Stimulated activated CD8-positive, alpha-beta memory T cell treated with anti-CD3 and anti-CD28 coated beads, Interleukin-7, amount 100 ng/mL, for 4 hours (primary cell): ENCODE measurements at places on chromosomes 6 and 20.

DNA sequence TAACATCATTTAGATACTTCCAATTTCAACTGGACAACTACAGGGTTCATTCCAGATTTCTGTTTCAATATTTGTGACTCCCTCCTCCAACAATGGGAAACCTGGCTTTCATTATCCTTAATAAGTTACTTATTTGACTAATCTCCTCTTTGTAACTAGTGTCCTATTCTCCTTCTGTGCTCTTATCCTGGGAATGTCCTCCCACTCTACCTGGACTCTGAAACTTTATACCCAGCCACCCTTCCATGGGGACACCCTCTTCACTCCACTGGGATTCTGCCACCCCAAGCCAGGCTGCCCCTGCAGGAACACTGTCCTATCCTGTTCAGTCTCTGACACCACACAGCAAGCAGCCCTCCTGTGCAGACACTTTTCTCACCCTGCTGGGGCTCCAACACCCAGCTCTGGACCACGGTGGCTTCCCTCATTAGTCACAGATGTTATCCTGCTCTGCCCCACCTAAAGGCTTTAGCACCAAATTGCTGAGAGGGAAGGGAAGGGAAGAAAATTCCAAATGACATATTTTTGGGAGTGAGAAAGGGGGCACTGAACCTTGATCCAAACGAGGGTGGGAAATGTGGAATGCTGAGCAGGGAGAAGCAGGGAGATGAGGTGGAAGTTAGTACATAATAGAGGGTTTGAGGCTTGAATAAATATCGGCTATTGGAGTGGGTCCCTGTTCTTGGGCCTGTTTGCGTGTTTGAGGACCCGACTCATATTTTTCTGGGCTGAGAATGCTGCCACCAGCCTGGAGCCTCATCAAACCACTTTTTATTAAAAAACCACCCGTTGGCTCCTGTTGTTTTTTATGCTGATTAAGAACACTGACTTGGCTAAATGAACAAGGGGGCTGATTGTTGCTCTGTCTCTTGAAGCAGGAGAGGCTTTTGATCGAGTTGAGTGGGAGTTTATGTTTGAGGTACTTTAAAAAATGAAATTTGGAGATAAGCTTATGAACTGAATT, 54.0 kb upstream of the AKIRIN2 start:
- no peak for DNase-seq

DNA sequence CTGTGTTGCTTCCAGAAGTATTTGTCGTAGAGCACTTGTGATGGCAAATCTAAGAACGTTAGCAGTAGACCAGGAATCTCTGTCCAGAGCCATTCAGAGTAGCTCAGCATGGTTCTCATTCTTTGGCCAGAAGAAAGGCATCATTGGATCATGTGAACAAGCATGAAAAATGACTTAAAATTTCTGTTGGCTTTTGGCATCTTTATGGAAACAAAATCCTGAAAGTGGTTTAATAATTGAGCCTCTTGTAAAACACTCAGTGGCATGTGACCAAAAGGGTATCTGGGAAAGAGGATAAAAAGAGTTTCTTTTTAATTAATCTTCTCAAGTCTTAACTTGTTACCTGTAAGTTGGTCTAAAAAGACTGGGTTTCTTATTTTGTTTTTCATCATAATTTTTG, 55.2 kb downstream of the PTPN1 start:
- no peak for DNase-seq

- DNase-seq = no peak
Observed at GRCh38 chr6:84752118-84752850, 12.1 kb downstream of the TBX18 start.

DNA sequence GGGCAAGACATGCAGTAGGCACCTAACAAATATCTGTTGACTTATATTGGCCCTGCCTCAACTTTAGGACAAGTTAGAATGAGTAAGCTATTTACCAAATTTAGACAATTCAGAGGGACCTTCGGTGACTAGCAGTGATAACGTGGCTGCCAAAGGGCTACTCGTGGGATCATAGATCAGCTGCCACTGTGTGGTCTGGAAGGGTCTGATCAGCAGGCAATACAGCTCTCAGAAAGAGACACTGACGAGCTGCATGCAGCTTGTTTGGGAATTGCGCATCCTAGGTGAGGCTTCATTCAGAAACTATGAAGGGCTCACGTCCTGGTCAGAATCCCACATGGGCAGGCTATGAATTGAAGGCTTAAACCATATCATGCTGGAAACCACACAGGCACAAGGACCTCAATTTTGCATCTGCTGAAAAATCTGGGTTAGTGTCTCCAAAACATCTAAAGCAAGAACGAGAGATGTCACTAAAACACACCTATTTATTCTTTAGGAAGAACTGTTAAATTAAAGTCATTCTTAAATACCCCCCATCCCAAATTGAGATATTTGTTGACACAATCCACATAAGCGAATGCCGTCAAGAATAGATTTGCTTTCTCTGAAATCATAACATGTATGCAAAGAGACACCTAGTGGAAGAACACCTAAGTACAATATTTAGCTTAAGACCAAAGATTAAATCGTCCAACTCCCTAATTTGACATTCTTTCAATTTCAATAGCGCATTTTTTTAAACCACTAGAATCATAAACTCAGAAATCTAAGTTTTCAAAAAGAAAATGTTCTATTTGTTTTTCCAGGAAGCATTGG, 79.6 kb downstream of the IPCEF1 start:
- DNase-seq = no peak

- no peak for DNase-seq
Observed at GRCh38 chr6:138809677-138810076, 13.8 kb downstream of the ECT2L start.

DNA sequence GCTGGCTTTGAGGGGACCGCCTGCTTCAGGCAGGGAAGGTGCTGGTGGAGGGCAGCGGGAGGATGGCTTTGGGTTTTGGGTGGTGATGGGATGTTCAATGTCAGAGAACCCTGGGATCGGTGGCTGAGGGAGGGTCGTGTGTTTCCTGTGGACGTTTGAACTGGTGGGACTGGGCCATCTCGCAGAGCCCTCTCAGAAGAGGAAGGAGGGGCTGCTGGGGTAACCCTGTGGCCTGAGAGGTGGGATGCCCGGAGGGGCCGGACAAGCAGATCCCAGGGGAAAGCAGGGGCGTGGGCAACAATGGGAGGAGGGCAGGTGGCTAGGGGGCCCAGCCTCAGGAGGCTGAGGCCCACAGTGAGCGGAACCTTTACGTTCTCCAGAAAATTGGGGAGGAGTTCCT, 34.9 kb downstream of the PYGB start:
- DNase-seq = no peak

DNA sequence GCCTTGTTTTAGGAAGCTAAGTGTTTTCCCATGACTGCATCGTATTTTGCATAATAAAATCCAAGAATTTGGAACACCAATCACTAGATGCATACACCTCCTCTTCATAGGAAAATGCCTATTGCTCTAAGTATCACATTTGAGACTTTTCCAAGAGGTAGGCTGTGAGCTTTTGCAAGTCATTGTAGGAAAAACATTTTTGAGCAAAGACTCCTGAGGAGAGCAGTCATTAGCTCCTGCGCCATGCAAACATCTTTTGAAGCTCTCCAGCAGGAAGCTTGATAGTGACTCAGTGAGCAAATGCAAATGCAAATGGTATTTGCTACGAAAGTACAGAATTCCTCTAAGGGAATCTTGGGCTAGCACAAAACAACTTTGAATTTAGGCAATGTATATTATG, 750.4 kb downstream of the QKI start:
- DNase-seq = no peak

DNA sequence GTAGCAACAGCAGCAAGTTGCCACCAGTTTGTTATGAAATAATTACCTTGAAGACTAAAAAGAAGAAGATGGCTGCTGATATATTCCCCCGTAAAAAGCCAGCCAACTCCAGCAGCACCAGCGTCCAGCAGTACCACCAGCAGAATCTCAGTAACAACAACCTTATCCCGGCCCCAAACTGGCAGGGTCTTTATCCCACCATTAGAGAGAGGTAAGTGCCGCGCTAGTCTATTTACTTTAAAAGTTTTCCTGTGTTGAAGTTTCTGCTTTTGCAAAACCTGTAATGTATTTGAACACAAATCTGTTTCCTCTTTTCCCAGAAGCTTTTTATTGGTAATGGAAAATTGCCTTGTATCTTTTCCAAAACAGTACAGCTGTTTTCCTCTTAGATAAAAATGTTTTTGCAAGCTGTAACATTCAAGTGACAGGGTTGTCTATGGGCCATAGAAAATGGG, 725 bp downstream of the BTBD3 start:
- no peak for DNase-seq

GRCh38 chr6:164109770-164110140, 695.2 kb downstream of the QKI start:
- DNase-seq = no peak

DNA sequence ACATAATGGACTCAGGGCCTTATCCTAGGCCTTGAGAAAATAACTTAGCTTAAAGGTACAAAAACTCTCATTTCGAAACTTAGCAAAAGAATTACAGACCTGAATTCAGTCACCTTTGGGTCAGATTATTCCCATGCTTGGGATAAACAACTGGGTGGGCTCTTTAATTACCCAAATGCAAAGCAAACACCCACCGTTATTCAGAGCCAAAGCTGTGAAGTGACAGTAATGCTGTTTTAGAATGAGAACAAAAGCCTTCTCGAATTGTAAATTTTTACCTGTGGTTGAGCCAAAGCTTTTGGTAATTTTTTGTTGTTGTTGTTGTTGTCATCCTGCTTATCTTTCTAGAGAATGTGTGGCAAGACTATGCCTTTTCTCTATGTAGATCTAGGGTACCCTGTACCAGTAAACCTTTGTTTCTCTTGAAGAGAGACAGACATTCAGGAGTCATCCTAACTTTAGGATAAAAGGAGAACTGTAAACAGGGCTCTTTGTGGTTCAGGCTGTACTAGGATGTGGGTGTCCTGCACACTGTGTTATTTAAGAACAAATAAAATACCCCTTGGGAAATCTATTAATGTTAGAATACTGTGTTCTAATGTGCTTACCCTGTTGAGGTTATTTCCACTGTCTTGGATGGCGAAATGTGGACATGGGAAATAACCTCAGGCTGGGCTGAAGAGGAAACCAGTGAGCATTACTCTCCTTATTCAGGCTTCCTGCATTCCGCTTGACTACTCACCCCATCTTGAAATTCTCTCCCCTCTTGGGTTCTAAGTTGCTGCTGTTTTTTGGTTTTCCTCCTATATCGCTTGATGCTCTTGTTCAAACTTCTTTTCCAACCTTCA, 480.7 kb downstream of the CD83 start:
- DNase-seq = no peak

DNA sequence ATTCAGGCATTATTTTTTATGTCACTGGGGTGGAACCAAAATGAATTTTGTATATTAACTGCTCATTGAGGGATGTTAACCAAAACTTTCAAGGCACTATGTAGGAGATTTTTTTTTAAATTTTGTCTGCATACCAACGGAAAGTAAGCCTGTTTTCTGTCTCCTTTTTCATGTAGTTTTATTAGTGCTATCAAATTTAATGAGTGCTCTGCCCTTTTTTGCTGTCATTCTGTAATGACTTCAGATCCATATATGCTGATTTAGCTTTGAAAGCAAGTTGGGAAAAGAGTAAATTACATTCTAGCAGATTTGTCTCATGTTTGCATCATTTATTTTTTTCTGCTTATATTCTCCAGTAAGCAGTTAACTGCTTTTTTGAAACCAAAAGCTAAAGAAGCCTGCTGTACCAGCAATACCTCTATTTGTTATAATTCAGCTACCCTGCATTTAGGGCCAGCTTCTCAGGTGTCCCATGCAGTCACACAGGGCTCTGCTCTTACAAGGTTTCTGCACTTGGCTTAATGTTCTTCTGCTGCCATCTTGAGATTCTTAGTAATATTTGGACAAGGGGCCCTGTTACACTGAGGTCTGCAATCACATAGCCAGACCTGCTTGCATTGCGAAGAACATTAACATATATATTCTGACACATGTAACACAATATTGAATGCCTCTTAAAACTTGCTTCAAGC, 429.0 kb downstream of the UTRN start:
- DNase-seq = no peak

- no peak for DNase-seq
Observed at GRCh38 chr20:18133962-18134361, 3.7 kb upstream of the KAT14 start.

- no peak for DNase-seq
Observed at GRCh38 chr6:145863366-145863765, 48.8 kb upstream of the FBXO30 start.

DNA sequence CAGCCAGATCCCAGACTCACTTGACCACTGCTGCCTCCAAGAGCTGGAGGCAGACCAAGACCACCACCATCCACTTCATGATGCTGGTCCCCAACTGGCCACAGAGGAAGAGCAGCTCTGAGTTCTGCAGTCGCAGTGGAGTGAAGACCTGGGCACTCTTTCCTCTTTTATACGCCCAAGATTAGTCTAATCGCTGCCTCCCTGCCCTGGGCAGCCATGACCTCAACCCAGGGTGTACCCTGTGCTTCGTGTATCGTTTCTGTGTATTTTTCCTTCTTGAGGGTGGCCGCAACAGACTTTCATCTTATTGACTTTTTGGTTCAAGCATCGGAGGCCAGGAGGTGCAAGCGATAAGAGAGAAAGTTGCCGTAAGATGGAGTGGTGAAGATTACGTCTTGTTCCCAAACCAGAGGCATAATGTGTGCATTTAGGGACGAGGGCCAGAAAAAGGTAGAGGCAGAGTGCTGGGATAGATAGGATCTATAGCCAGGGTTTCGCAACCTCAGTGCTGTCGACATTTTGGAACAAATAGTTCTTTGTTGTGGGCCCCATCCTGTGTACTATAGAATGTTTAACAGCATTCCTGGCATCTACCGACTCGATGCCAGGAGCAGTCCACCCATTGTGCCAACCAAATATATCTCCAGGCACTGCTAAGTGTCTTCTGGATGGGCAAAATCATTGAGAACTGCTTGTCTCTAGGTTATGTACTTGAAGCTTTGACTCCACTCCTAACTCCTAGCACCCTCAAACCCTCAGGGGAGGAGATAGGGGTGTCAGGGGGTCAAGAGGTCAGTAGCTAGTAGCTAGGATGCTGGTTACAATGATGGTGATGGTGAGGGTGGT, at the start of gene PGC:
TSS of gene PGC (minus strand) at position 142 of the 846 bp plus-strand sequence. CDS start at position 79, 63 bp downstream.
- DNase-seq = no peak

DNA sequence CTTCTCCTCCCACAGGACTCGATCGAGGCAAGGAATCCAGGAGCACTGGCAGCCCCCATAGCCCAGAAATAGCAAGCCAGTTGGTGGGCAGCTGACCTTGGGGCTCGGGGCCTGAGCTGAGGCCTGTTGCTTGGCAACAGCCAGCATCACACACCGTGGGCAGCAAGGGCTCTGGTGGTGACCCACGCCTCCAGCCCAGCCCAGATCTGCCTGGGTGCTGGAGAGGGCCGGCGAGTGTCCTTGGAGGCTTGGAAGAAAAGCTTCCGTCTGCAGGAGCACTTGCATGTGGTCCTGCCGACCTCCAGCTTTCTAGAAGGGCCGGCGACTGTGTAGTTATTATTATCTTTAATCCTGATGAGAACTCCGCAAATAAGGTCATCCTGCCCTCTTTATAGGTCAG, 67.3 kb downstream of the STK35 start:
- no peak for DNase-seq
